ENCODE measurements at places on chromosomes 6 and 20. TPM values are rescaled to one million over a fixed set of nuclear protein-coding genes. Genes with fewer than 3 reads are reported as not detected.

Gene BFSP1
- total RNA-seq, result 8.6 TPM

Gene TNFRSF6B
- total RNA-seq, result 0.86 TPM

DNA sequence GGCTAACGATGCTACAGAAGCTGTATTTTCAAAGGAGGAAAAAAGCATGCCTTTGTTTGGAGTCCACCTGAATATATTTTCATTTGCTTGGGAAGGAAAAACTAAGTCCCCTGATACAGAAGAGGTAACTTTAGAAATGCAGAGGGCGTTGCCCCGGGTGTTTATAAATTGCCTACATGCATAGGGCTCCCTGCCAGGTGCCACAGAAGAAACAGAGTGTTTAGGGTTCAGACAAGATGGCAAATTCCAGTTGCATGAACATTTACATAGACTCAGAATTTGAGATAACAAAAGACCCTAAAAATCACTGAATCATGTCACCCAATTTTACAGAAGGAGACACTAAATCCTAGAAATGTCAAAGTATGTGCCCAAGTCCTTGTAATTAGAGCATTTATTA lies 19.9 kb downstream of the RIN2 start:
- H3K4me3 ChIP-seq, result no peak overlapping the region
- no peaks in the 10 kb centered on the region for H3K36me3 ChIP-seq
- DNase-seq, result no peak
- no peak overlapping the region for H3K27ac ChIP-seq
- H3K4me1 ChIP-seq, result 0 out of 2 replicates have a peak, but pooled peaks cover 4% of the 10 kb centered on the region
- H3K27me3 ChIP-seq, result no peaks in the 10 kb centered on the region

GRCh38 chr20:23142162-23143050 lies 56.3 kb upstream of the CD93 start:
- H3K4me1 ChIP-seq, result no peaks in the 10 kb centered on the region
- no peaks in the 10 kb centered on the region for H3K27me3 ChIP-seq
- no peak overlapping the region for H3K4me3 ChIP-seq
- no peak overlapping the region for H3K27ac ChIP-seq

DNA sequence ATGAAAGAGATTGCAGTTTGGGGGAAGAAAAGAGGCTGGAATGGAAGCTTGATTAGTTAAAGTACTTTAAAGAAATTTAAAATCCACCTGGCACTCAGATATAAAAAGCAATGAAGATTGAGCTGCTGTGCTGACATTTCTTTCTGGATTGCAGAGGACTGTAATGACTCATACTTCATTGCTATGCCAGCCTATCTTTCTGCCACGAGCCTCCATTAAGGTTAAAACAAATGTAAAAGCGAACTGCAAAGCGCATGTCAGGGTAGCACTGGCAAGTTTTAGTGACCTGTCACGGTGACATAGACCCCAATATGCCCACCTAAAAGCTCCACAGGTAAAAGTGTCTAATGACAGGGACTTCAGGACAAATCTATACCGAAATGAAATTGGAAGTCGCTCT lies 449.6 kb downstream of the C6orf118 start:
- H3K36me3 ChIP-seq, result no peaks in the 10 kb centered on the region
- H3K27ac ChIP-seq, result no peak overlapping the region
- H3K4me3 ChIP-seq, result no peak overlapping the region
- no peak for DNase-seq
- no peaks in the 10 kb centered on the region for H3K27me3 ChIP-seq
- no peaks in the 10 kb centered on the region for H3K4me1 ChIP-seq
